ENCODE measurements at places on chromosomes 5 and 9.

DNA sequence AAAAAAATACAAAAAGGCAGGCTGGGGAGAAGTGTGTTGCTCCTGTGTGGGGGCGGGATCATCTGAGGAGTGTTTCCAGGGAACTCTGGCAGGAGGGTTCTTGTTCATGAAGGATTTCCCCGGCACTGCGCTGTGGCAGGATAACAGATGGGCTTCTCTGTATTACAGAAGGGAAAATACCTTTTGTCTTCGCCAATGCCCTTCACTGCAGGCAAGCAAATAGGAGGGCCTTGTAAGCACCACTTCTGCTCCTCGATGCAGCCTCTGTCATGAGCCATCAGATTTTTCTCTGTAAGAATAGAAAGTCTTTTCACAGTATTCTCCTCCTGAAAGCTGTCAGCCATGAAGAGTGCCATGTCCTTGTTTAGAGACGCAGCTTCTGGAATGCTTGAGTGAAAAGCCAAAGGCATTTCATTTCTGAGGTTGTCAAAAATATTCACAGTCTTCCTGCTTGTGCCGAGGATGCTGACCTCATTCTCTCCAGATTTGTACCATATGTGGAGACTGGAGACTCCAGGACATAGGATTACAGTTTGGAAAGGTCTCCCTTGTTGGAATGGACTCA lies 294.0 kb downstream of the YTHDC2 start:
- DNase-seq: no peak

DNA sequence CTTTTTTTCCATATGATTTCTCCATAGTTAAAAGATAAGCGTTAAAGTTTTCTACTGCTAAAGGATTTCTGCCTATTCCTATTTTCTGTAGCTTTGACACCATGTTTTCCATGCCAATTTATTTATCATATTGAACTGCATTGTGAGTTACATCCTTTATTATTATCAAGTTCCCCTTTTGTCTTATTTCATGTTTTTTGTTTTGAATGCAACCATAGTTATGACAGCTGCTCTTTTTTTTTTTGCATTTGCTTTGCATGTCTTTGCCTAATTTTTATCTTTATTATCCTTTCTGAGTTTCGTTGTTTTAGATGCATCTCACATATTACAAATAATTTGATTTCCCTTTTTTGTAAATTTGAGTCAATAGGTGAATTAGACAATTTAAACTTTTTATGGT lies 161.5 kb downstream of the DEPDC1B start:
- no peak for DNase-seq

DNA sequence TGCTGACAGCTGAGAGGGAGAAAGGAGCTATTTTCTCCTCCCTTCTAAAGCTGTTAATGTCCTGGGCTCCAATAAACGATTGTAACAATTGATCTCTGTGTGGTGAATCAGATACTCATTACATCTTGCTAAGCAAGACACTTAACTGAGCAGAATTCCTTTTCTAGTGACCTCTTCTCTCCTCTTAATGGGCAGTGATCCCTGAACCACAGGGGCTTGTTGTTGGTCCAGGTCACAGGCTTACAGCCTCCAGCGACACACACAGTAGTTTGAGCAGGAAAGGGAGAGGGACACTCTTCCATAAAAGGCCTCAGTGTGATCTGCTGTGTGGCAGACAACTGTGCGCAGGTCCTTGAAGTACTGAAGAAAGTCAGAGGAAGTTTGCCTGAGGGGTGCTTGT lies 58.5 kb upstream of the MYO10 start:
- no peak for DNase-seq

- peak; percentile 83 for DNase-seq
Measured at GRCh38 chr5:132294728-132295504, 722 bp downstream of the SLC22A4 start.

GRCh38 chr5:1110307-1111240 lies 1.3 kb downstream of the SLC12A7 start:
- no peak for DNase-seq

DNA sequence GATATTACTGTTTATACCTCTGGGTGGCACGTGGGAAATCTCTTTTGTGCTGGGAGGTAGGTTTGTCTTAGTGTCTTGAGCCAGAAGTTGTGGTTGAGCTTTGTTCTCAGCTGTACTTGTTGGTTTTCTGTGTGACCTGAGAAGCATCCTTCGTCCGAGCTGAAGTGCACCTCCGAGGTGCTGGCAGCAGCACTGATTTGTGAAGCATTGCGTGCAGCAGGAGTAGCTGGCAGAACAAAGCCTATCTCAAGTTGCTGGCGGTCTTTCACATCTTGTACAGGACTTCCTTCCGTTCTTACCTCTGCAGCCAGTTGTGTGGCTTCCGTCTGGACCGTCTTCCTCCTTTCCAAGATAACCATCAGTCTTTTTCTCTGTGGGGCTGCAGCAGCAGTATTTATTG lies 4.3 kb downstream of the PRRC2B start:
- peak; percentile 71 for DNase-seq

DNA sequence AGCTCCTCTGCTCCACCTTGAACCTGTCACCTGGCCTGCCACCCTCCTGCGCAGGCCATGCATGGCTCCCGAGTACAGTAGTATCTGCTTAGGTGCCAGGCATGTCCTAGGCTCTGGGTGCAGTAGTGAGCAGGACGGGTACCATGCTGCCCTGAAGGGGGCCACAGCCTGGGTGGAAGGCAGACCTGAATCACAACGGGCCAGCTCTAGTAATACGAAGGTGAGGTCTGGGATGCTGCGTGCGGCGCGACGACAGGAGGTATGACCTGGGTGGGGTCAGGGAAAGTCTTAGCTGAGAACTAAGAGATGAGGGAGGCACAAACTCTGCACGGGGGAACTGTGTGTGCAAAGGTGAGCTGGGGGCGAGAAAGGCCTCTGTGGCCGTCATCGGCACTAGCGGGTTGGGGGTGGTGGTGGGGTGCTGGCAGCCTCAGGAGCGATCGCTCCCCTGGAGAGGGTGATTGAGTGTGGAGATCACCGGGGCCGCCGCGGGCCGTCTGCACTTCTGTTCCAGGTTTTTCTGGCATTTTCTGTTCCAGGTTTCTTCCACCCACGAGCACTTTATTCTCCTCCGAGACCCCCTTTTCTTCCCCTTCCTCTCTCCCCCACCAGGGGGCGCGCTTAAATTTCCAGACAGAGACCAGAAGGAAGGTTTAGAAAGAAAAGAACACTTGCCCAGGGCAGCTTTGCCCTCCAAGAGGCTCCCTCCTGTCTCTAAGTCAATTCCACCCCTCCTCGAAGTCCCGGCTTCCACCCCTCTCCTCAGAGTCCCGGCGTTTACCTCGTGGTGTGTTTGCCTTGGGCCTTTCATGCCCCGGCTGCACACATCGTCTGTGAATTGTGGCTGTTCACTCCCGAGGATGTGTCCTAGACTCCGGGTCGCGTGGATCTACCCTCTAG lies 15.1 kb downstream of the PDLIM4 start:
- DNase-seq: peak; percentile 67

GRCh38 chr5:131857388-131857787 lies 60.6 kb upstream of the FNIP1 start:
- DNase-seq: no peak

DNA sequence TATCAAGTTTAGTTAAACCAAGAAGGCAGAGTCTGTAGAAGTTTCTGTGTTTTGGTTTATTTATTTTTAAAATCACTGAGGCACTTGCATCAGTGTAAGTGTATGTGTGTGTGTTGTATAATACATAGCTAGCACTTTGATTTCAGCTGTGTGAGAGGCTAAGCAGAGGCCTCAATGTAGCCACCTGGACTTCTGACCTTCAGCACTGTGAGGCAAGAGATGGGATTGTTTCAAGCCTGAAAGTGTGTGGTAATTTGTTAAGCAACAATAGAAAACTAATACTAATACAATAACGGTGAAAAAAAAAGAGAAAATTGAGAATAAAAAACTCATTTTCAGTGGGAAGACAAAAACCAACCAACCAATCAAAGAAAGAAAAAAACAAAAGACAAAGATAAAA lies 327.3 kb downstream of the CDH18 start:
- DNase-seq: no peak

DNA sequence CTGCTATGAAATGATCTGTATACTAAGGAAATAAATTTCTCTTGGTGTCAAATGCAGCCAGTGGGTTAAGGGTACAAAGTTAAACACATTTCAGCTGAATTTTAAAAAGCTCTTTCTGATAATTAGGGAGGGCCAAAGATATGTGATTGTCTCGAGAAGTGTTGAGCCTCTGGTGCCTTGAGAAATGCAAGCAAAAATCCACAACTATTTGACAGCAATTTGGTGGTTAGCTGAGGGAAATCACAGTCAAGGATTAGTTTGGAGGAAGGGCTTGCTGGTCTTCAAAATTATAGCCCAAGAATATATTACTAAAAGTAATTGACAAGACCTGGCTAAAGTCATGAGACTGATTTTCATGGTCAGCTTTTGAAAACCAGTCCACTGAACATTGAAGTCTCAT lies 255.7 kb upstream of the PPP1R2B start:
- DNase-seq: no peak

- DNase-seq: no peak
Measured at GRCh38 chr9:127142291-127142690, 19.9 kb upstream of the ANGPTL2 start.

- DNase-seq: no peak
Measured at GRCh38 chr5:58849921-58850667, 267.2 kb downstream of the RAB3C start.

DNA sequence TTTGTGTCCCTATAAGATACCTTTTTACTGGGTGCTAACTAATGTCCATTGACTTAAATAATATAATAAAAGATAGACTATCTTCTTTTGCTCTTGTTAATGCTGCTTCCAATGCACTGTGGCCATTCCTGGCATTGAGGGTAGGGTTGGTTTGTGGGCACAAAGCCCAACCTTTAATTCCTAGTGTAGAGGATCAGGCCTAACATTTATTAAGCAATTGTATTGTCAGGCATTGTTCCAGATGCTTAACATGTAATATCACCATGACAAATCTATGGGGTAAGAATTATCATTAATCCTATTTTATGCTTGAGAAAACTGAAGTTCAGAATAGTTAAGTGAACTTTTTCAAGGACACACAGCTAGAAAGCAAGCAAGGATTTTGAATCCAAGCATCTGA lies 60.4 kb upstream of the GPBP1 start:
- no peak for DNase-seq

GRCh38 chr9:68927165-68927564 lies 86.7 kb downstream of the PRKACG start:
- no peak for DNase-seq

DNA sequence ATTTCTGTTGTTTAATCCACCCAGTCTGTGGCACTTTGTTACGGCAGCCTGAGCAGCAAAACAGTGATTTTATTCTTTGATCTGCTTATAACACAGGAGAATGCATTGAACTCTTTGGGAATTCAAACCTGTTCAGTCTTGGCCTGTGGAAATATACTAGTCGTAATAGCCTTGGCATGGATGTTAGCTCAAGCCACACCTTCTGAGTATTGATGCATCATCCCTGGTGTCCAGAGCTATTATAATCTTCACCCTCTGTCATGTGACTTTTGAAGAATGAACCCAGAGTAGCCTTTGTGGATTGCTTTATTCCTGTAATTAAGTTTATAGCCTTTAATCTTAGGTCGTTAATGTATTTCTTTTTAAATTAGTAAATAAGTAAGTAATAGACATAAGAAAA lies 50.8 kb upstream of the TEX48 start:
- no peak for DNase-seq

DNA sequence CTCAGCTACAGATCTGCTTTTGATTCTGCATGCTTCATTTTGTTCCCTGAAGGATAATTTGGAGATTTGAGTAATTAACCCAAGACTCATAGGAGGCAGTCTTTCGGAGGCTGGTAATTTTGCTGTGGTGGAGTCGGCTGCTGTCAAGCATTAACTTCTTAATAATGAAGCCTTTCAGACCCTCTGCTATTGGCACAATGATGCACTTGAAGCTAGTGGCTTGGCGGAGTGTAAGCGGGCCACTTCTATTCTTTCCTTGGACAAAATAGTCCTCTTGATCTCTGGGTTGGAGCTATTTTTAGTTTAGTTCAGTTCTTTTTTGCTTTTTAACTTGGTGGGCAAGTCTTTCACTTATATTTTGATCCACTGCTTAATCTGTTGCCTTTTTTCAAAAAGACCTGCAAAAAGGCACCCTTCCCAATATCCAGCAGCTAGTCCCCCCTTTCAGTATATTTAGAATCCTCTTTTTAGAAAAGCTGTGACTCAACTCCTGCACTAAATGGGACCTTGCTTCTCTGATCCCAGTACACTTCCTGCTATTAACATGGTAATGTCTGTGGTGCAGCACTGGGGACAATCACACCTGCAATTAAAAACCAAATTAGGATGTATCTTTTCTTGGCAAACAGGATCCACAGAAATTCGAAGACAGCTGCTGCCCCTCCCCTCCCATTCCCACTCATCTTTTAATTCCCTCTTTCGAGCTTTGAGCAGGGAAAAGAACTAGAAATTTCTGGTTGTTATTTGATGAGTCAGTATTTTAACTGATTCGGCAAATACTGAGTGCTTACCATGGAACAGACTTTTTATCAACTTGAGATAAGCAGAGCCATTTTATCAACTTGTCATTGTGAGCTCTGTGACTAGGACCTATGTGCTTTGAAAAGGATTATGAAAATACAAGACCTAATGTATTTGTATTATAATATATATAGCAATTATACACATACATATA lies 169.4 kb upstream of the ANKRD55 start:
- DNase-seq: no peak

- no peak for DNase-seq
Measured at GRCh38 chr9:33331377-33331891, 41.1 kb downstream of the NFX1 start.

GRCh38 chr5:125659316-125660023 lies 763.7 kb upstream of the GRAMD2B start:
- no peak for DNase-seq

DNA sequence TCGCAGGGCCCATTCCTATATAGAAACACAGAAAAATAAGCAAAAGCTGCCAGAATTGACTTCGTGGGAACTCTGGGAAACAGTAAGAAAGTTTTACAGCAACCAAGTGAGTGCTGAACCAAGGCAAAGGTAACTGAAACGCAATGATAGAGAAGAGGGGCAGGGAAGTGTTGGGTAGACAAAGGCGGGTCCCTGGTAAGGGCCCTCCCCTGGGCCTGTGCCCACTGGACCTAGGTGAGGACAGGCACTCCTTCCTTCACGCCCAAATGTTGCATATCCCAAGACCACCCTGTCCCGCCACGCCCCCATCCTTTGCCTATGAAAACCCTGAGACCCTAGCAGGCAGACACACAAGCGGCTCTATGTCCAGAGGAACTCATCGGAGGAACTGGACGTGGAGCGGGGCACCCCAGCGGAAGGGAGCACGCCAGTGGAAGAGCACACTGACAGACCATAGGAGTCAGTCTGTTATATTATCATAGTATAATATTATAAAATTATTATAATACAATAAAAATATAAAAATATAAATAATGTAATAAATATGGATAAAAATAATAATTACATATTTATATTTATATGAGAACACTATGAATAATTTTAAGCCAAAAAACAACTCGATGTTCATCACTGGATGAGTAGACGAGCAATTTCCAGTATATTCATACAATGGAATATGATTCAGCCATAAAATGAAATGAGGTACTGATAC lies 27.9 kb downstream of the CDKN2A start:
- no peak for DNase-seq

- DNase-seq: no peak
Measured at GRCh38 chr5:61449804-61450492, 117.9 kb downstream of the ZSWIM6 start.
